ENCODE measurements at places on chromosomes 2 and 18. TPM values are rescaled to one million over a fixed set of nuclear protein-coding genes. Genes with fewer than 3 reads are reported as not detected.
A peak's percentile ranks its signal among the peaks of the same experiment; 100 is the strongest.

GRCh38 chr2:68839260-68839833 lies 31.9 kb downstream of the BMP10 start:
- DNase-seq = peak; percentile 46

DNA sequence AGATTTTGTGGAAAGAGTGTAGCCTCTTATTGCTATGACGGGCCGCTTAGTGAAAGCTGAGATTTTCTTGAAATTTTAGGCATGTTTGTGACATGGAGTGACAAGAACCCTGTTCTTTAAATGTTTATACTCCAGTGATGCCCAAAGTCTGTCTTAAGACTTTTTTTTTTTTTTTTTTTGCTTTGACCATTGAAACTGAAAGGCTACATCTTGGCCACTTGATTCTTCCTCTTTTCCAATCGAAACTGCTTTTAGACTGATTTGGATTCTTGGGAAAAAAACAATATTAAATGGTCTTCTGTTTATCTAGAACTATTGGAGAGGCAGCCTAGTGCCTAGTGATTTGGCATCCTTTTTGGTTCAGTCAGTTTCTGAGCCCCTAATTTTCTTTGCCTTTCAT lies 2.4 kb upstream of the SLC8A1 start:
- no peak for DNase-seq

DNA sequence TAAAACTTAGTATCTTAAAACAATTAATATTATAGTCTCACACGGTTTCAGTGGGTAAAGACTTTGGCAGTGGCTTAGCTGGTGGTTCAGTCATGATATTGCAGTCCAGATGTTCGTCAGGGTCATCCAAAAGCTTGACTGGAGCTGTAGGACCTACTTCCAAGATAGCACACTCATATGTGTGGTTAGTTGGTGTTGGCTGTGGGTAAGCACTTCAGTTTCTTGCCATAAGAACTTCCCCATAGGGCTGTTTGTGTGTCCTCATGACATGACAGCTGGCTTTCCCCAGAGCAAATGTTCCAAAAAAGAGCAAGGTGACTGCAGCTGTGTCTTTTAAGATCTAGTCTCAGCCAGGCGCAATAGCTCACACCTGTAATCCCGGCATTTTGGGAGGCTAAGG lies 48.5 kb upstream of the EPC2 start:
- DNase-seq = no peak

- DNase-seq = peak; percentile 86
Measured at GRCh38 chr2:127305990-127306585, 12.1 kb upstream of the ERCC3 start.

- no peak for DNase-seq
Measured at GRCh38 chr2:30224151-30224550, 7.2 kb upstream of the LBH start.

The MSTN gene
- total RNA-seq = 0.09 TPM

The CTNNA2 gene
- total RNA-seq = not detected

The GPR155 gene
- 1.9 TPM for total RNA-seq

Measured in MCF 10A (cell line).